ENCODE measurements at places on chromosomes 6 and 20. TPM values are rescaled to one million over a fixed set of nuclear protein-coding genes. Genes with fewer than 3 reads are reported as not detected.

GRCh38 chr6:68951270-68951669, 316.2 kb downstream of the ADGRB3 start:
- H3K27me3 ChIP-seq: no peaks in the 10 kb centered on the region
- no peaks in the 10 kb centered on the region for H3K36me3 ChIP-seq
- DNase-seq: no peak
- no peak overlapping the region for H3K27ac ChIP-seq
- no peaks in the 10 kb centered on the region for H3K4me1 ChIP-seq

- no peak overlapping the region for H3K4me3 ChIP-seq
- H3K27ac ChIP-seq: no peak overlapping the region
- H3K36me3 ChIP-seq: no peaks in the 10 kb centered on the region
- no peaks in the 10 kb centered on the region for H3K27me3 ChIP-seq
- no peak for DNase-seq
- H3K4me1 ChIP-seq: peaks cover 25% of the 10 kb centered on the region
Measured at GRCh38 chr20:3374296-3374695, 33.2 kb downstream of the DNAAF9 start.

- H3K4me3 ChIP-seq: no peak overlapping the region
- peak overlapping the region; percentile 46 for H3K27ac ChIP-seq
- no peaks in the 10 kb centered on the region for H3K36me3 ChIP-seq
- peaks cover 22% of the 10 kb centered on the region for H3K4me1 ChIP-seq
- H3K27me3 ChIP-seq: no peaks in the 10 kb centered on the region
- DNase-seq: peak; percentile 64
Measured at GRCh38 chr6:170024940-170025339, 265.9 kb downstream of the DLL1 start.

DNA sequence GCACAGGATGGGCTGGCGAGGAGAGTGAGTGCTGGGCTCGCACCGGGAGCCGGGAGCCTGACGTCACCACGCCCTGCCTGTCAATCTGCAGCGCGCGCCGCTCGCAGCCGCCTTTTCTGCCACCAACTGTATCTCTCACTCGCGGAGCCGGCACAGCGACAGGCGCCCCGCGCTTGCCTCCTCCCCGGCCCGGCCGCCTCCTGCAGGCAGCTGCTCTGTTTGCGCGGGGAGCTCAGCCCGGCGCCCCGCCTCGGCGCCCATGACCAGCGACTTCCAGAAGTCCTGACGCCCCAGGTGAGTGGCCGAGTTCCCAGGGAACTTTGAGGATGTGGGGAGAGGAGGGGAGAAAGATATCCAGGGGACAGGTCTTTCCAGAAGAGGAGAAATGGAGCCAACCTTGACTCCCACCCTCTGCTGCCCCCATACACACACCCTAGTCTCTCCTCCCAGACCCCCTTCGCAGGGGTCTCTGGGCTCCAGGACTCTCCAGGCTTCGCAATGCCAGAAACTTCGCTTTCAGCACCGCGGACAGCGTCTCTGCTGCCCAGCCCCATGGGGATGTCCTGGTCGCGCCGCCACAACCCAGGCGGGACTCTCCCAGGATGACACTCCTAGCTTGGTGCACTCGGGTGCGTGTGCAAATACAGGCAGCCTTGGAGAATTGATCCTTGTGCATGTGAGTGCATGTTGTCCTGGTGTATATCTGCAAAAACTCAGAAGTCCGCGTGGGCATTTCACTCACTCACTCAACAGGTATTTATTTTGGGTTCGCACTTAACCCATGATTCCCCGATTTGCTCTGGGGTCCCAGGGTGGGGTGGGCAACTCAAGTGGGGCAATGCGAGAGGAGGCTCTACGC, at the start of gene GPR6:
TSS of gene GPR6 (plus strand) at position 138 of the 859 bp plus-strand sequence. CDS start 802 bp downstream, outside the sequence.
- H3K27me3 ChIP-seq: no peaks in the 10 kb centered on the region
- peaks cover 14% of the 10 kb centered on the region for H3K4me1 ChIP-seq
- H3K36me3 ChIP-seq: no peaks in the 10 kb centered on the region
- no peak within 1 kb of the TSS for H3K4me3 ChIP-seq

DNA sequence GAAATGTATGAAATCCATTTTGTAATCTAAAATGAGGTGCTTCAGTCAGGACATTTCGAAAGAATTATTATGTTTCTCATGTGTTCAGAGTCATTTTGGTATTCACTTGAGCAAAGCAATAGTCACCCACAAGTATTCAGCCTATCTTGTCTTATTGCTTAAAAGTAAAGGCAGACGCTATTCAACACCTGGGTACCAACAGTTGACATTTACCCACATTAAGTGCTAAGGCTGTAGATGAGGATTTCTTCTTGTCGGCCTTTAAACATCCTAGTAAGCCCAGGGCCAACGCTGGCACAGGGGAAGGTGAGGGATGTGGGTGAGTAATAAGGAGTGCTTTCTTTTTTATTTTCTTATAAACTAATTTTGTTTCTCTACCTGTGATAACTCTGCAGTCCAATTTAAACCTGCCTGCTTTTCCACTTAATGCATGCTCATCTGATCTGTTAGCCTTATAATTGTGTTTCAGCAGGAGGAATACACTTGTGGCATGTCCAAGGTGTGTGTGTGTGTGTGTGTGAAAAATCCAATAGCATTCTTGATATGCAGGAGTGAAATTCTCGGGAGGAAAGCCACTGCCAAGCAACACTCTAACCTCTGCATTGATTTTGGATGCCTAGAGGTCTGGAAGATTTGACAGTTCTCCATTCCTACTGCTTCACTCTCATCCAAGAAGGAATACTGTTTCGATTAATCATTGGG, 252.0 kb downstream of the SOX4 start:
- DNase-seq: no peak
- H3K27me3 ChIP-seq: no peaks in the 10 kb centered on the region

- no peak overlapping the region for H3K4me3 ChIP-seq
- no peak for DNase-seq
- no peak overlapping the region for H3K27ac ChIP-seq
Measured at GRCh38 chr6:79208816-79209215, 25.7 kb downstream of the HMGN3 start.

DNA sequence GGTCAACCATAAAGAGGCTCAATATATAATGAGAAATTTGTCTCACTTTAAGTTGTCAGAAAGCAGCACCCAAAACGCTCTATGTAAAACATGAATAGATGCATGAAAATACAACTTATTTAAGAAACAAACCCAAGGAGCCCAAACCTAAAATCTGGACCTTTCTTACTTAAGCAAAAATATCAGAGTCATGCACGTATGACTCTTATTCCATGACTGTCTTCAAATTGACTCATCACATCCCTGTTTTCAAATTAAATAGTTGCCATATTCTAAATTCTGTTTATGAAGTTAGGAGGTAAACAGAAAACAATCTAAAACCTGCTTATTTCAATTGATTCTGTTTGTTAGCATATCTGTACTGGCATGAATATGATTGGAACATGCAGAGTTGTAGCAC, 42.1 kb downstream of the ANKRD6 start:
- H3K27ac ChIP-seq: no peak overlapping the region
- H3K27me3 ChIP-seq: no peaks in the 10 kb centered on the region
- DNase-seq: no peak
- H3K4me1 ChIP-seq: no peaks in the 10 kb centered on the region
- no peak overlapping the region for H3K4me3 ChIP-seq
- no peaks in the 10 kb centered on the region for H3K36me3 ChIP-seq

DNA sequence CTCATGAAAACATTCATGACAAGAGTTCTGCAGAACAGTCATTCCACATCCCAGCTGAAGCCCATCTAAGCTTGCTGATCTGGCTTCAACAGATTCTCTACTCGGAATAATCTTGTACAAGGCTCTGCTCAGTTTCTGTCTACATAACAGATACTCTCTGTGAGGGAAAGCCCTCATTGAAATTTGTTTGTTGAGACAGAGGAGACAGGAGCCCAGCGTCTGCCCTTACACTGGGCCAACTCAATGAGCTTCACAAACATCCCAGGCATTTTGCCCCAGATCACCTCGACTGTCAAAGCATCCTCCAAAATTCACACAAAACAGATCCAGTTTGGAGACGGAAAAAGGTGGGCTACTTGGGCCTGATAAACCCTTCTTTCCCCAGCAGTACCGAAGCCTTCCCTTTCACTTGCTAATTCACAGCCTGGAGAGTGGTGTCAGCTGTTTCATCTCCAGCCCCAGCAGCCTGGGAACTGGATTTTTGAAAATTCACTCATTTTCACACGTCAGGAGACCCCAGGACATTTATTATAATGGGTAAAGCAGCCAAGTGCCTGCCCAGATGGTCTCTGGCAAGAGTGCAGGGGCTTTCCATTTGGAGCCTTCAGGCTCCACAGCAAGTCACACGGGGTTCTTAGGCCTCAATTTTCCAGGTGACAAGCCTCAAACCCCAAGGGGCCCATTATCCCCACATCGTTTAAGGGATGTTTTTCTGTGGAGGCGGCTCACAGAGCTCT, 7.3 kb downstream of the CCDC167 start:
- no peaks in the 10 kb centered on the region for H3K36me3 ChIP-seq
- no peaks in the 10 kb centered on the region for H3K4me1 ChIP-seq
- H3K27me3 ChIP-seq: no peaks in the 10 kb centered on the region
- H3K4me3 ChIP-seq: no peak overlapping the region
- DNase-seq: no peak

CGA gene
- not detected for total RNA-seq

PCMT1 gene
- total RNA-seq: 26.7 TPM

POM121L2 gene
- total RNA-seq: not detected

CLVS2 gene
- under 0.01 TPM for total RNA-seq

KHDC1 gene
- total RNA-seq: 3.0 TPM

PRICKLE4 gene
- total RNA-seq: 4.4 TPM

AVP gene
- not detected for total RNA-seq

All from body of pancreas (tissue), 4 donors.